GM12864 (cell line): ENCODE measurements at places on chromosomes 13 and 19.

- DNase-seq: no peak
These were observed 1694.4 kb downstream of the EFNB2 start for GRCh38 chr13:104841110-104841509.

GRCh38 chr13:94859278-94859691 lies 146.9 kb upstream of the SOX21 start:
- no peak for DNase-seq

DNA sequence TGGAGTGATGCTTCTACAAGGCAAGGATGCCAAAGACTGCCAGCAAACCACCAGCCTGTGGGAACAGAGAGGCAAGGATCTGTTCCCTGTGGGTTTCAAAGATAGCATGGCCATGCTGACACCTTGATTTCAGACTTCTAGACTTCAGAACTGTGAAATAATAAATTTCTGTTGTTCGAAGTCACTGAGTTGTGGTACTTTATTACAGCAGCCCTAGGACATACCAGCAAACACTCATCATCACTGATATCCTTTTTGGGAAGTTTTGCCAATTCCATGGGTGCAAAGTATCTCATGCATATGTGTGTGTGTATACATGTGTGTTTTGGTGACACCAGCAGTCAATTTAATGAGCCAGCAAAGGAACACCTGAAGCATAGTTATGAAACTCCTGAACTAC lies 21.0 kb downstream of the LMO7 start:
- no peak for DNase-seq

- DNase-seq: no peak
These were observed 1124.8 kb upstream of the PRR20A start for GRCh38 chr13:56015919-56016318.

DNA sequence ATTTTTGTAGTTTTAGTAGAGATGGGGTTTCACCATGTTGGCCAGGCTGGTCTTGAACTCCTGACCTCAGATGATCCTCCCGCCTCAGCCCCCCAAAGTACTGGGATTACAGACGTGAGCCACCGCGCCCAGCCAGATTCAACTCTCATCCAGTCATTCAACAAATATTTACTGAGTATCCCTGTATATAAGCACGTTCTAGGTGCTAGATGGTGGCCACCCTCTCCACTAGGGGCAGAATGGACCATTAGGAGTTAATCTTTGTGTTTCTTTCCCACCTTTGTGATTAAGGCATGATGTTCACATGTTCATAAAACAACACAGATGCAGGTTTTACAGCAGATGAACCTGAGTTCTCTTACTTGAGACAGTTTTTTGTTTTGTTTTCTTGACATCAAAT lies 7.3 kb downstream of the SHKBP1 start:
- no peak for DNase-seq

DNA sequence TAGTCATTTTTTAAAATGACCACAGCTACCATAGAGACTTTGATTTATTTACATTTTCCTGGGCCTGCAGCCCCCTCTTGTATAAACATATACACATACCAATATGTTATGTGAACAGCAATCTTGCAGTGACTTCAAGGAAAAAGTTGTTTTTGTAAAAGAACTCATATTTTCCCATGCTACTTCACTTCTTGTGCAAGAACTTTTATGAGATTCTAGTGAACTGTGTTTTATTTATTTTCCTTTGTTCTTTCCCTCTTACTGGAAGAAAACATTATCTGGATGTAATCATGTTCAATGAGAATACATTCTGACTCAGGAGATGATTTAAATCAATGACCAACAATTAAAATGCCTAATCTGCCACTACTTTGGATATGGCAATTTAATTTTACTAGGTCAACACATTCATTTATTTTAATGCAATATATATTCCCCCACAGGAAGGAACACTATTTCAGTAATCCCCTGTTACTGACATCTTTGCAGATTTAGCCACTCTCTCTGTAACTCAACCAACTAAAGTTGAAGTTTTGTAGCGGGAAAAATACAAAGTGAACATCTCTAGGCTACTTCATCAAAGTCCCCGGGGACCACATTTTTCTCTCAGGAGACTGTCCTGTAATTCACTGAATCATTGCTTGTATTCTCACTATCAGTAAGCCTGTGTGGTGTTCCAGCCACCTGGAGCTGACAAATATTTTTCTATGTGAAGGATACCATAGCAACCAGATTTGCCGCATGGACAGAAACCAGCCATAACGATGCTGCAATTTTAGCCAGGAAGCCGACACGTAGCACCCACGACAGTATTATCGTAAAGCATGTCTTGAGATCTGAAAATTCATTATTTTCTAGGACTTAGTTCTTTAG lies 90.5 kb downstream of the STARD13 start:
- peak; percentile 86 for DNase-seq

GRCh38 chr13:51202477-51203046 lies 19.6 kb upstream of the FAM124A start:
- DNase-seq: no peak

DNA sequence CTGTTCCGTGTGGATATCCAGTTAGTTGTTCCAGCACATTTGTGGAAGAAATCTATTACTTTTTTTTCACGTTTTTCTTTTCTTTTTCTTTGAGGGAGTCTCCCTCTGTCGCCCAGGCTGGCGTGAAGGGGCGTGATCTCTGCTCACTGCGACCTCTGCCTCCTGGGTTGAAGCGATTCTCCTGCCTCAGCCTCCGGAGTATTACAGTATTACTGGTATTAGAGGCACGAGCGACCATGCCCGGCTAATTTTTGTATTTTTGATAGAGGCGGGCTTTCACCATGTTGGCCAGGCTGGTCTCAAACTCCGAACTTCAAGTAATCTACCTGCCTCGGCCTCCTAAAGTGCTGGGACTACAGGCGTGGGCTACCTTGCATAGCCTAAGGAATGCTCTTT lies 43.6 kb downstream of the ZNF611 start:
- no peak for DNase-seq

GRCh38 chr13:78977311-78977710 lies 318.4 kb upstream of the OBI1 start:
- no peak for DNase-seq

- DNase-seq: no peak
These were observed 4.4 kb downstream of the BCAT2 start for GRCh38 chr19:48806518-48806817.

GRCh38 chr13:111115965-111116521 lies 933 bp downstream of the ARHGEF7 start:
- no peak for DNase-seq

DNA sequence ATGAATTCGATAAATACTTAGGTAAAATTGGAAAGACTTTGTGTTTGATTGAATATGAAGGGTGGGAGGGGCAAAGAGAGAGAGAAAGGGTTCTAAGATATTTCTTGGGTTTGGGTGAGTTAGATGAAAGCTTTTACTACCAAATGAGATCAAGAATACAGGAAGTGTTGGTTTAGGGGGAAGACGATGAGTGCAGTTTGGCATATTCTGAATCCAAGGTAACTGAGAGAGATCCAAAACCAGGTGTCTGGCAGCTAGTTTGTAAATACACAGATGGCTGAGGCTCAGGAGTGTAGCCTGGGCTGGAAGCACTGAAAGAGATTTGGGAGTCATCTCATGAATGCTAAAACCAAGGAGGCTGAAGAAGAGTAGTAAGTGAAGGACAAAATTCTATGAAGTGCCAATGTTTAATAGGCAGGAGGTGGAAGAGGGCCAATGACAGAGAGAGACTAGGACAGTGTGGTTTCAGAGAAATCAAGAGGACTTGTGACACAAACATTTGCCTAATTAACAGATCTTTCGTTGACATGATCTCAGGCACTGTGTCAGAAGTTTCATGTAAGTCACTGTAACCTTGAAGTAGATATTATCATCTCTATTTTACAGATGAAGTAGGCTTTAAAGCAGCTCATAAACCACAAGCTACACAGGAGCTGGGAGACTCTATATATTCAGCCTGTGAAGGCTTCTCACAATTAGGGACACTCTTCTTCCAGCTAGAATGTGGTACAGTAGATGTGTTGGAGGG lies 70.2 kb upstream of the ZDHHC20 start:
- DNase-seq: no peak

DNA sequence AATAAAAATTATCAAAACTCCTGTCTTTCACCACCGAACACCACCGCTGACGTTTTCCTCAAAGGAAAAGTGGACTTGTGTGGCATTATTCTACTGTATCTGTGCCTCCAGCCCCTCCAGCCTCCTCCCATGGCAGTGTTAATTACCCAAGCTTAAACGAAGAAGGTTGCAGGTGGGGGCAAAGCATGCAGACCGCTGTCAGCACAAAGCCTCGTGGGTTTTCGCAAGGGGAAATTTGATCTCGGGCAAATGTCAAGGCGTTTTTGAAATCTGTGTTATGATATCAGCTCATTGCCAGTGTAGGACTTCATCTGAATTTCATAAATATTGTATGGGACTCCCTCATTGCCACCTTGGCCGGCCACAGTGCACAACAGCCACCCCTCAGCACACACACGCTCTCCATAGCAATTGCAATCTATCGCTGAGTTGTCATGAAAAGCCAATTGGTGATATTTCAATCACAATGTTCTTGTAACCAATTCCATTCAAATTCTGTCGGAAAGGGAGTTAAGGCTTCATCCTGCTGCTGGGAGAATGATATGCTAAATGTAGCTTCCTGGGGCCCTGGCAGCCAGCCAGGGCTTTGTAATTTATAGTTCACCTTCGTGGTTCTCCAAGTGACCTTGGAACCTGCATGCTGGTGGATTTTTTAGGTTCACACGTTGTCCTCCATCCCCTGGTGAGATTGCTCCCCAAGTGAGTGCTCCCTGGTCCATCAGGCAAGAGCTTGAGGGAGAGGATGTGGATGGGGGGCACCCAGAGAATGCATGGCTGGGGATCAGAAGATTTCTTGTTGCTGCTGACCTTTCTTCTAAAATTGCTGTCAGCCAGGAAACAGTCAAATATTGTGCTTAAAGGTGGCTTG lies 16.6 kb downstream of the CHST8 start:
- DNase-seq: no peak

- no peak for DNase-seq
These were observed 29.0 kb downstream of the BTBD2 start for GRCh38 chr19:1986357-1987162.

GRCh38 chr19:31351056-31351854 lies 2.0 kb upstream of the TSHZ3 start:
- no peak for DNase-seq

DNA sequence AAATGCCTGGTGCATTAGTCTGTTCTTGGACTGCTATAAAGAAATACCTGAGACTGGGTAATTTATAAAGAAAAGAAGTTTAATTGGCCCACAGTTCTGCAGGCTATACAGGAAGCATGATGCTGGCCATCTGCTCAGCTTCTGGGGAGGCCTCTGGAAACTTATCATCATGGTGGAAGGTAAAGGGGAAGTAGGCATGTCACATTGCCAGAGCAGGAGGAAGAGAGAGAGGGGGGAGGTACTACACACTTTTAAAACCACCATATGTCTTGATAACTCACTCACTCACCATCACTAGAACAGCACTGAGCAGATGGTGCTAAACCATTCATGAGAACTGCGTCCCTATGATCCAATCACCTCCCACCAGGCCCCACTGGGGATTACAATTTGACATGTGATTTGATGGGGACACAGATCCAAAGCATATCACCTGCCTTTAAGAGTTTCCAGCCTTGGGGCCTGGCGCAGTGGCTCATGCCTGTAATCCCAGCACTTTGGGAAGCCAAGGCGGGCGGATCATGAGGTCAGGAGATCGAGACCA lies 219.0 kb downstream of the KATNAL1 start:
- DNase-seq: no peak

DNA sequence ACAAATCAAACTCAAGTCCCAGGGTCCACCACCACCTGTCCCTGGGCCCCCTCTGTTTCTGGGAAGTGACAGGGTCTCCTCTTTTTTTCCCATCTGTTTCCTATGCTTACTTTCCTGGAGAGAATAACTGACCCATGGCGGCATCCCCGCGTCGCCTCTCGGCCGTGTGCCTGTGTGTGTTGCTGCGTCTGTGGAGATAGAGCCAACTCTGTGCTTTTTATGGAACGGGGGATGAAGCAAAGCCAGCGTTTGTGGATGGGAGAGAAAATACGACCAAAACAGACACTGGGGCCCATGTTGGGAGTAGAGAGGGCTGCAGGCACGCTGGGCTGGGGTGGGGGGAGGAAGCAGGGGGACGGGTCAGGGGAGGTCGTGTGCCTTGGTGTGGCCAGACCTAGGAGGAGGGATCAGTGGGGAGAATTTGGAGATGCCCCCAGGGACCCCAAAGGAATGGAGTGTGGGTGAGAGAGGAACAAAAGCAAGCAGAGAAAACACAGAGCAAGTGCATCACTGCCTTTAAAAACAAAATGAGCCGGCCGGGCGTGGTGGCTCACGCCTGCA lies 16.6 kb downstream of the PLK5 start:
- no peak for DNase-seq

GRCh38 chr13:47085346-47085745 lies 188.5 kb upstream of the HTR2A start:
- DNase-seq: no peak

DNA sequence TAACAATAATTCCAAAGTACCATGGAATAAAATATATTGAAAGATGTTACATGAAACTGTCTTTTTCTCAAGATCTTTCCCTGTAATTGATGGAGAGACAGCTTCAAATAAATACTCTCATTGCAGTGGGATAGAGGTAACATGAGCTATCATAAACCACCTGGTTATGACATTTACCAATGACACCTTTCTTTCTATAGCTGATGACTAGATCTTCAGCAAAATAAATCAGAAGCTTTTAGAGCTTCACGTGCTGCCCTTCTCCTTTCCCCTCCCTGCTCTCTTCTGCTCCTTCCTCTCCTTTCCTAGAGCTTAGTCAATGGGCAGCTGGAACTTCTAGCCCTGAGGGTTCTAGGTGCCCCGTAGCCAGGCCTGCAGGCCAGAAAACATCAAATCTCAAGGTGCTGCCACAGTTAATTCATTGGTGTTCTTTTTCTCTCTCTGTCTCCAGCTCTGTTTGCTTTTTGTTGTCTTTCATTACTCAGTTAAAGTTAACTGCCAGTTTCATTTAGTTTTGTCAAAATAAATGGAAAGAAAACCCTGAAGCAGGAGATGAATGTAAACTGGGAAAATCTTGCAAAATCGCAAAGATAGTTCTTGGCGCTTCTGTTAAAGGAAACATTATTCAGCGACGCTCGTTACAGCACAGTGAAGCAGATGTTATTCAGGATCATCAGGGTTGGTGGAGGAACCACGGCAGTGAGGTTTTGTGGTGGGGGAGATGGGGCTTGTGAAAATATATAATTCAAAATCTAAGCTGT lies 8.3 kb upstream of the METTL21C start:
- DNase-seq: no peak

GRCh38 chr19:18743784-18744418 lies 47.2 kb downstream of the COMP start:
- no peak for DNase-seq

DNA sequence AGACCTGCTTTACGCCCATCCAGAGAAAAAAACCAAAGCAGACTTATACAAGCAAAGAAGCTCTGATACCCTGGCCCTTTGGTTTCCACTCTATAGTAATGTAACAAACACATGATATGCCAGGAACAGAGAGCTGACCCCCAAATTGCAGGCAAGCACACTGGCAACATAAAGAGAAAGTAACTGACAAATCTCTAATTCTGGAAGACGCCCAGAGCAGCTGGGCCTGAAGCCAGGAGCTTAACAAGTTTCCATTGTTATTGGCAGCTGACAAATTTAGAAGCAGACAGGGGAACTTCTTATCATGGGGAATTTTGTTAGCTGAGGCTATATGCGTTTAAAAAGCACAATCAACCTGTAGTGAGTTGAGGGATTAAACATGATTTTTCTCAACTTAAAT lies 158.0 kb downstream of the DLEU7 start:
- DNase-seq: no peak
